ENCODE measurements at places on chromosomes 1 and 21. TPM values are rescaled to one million over a fixed set of nuclear protein-coding genes. Genes with fewer than 3 reads are reported as not detected.

- no peak for DNase-seq
These were observed 457 bp downstream of the TRAPPC3 start for GRCh38 chr1:36148821-36149236.

GRCh38 chr1:174039027-174039426 is 16.9 kb upstream of the RC3H1 start:
- no peak for DNase-seq

DNA sequence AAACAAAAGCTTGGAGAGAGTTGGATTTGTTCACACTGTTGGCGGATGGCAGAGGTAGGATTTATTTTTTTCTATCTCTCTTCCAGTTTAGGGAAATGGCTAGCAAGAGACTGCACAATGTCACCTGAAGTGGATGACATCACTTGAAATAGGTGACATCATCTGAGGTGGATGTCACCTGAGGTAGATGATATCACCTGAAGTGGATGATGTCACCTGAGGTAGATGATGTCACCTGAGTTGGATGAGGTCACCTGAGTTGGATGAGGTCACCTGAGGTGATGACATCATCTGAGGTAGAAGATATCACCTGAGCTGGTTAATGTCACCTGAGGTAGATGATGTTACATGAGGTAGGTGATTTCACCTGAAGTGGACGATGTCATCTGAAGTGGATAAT is 413.4 kb downstream of the DSCAM start:
- no peak for DNase-seq

- DNase-seq, result no peak
These were observed 229.6 kb upstream of the KIAA0040 start for GRCh38 chr1:175422156-175422555.

COL9A2 gene
- total RNA-seq, result 20.2 TPM

GRCh38 chr1:113394043-113394862 is 3.9 kb downstream of the MAGI3 start:
- no peak for DNase-seq

COL11A1 gene
- 0.38 TPM for total RNA-seq

GRCh38 chr1:186873687-186874086 is 44.9 kb downstream of the PLA2G4A start:
- no peak for DNase-seq

DNA sequence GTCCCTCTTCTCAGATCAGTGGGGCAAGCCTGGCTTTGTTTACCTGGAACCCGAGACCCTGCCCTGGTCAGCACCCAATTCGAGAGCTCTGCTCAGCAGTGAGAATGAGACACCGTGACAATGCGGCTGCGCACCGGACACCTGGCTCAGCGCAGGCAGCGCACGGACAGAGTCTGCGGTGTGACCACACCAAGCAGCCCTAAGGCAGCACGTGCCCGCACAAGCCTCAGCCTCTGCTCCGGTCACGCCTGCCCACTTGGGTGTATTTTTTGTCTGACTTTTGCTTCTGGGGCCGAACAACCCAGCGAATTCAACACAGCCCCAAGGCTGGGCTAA is 4.7 kb downstream of the KRTAP10-8 start:
- no peak for DNase-seq

- no peak for DNase-seq
These were observed 141.4 kb downstream of the SMYD3 start for GRCh38 chr1:246365708-246366107.

DNA sequence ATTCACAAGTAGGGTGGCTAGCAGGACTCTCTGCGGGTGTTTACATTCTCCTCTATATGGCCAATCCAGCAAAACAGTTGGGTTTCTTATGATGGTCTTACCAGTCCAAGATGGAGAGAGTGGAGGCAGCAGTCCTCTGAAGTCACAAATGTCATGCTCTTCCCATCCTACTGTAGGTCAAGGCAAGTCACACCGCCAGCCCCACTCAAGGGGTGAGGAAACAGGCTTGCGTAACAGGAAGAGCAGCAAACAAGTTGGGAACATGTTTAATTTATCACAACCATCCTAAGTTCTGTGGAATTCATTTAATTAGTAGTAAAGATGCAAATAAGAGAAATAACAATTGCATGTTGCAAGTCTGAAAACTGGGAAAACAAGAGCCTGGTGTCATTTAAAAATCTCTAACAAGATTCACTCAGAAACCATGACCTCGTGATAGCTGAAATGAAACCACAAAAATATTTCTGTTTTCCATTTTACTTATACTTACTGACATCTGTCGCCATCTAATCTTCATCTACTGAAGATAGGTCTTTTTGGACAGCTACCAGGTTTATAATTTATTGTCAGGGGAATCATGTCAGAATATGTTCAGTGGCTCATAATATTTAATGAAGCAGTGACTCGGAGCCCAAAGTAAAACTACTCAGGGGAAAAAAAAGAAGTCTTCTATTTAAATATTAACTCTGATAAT is 349.1 kb upstream of the FMN2 start:
- no peak for DNase-seq

DNA sequence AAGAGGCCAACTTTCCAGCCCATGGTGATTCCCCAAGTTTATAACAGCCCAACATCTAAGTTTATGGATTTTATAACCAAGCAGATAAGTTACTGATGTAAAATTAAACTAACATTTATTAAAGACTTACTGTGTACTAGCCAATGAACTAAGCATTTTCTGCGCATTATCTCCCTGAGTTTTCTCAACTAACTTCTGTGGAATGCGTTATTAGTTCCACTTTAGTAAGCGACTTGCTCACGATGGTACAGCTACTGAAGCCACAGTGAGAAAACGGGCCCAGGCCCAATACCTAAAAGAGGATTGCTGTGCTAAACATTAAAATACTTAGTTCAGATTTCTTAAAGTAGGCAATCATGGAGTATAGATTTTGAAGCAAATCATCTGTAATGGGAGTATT is 61.0 kb downstream of the ZBTB18 start:
- no peak for DNase-seq

GRCh38 chr1:183908079-183908478 is 103.2 kb downstream of the RGL1 start:
- DNase-seq, result no peak

DNA sequence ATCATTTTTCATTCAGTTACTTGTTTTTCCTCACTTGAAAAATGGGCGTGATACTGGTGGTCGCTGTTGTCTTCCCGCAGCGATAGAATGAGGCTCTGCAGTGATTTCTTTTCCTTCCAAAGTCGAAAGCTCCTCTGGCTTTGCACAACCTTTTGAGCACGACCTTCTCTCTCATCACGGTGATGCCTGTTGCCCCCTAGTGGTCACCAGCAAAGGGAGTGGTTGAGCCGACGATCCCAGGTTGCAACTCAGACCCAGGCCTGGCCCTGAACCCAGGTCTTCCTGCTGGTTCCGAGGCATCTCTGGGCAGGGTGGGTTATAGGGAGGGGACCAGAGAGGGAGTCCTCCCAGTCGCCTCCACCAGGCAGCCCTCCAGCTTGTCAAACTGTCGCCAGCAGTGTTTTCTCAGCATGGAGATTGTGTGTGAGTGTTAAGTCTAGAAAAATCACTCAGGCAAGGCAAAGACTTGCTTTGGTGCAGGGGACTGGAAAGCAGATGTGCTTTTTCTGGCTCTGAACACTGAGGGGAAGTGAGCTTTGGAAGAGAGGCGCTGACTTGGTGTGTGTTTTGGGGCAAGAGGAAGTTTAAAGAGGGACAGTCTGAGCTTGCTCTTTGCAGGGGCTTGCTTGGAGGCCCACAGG is 285.3 kb downstream of the CAMTA1 start:
- no peak for DNase-seq

TMEM63A gene
- 36.2 TPM for total RNA-seq

DNA sequence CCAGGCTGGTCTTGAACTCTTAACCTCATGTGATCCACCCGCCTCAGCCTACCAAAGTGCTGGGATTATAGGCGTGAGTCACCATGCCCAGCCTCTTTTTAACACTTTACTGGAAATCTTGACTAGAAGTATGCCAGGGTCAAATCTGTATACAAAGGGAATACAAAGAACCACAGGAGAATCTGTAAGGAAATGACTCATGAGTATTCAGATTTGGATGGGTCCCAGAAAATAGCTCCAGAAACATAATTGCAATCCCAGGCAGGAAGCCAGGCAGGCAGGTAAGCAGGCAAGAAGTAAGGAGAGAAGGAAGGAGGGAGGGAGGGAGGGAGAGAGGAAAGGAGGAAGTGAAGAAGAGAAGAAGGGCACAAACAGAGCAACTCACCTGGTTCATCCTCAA is 22.8 kb upstream of the TIAM1 start:
- peak; percentile 85 for DNase-seq

- no peak for DNase-seq
These were observed 152.3 kb upstream of the PTBP2 start for GRCh38 chr1:96569288-96569687.

DNA sequence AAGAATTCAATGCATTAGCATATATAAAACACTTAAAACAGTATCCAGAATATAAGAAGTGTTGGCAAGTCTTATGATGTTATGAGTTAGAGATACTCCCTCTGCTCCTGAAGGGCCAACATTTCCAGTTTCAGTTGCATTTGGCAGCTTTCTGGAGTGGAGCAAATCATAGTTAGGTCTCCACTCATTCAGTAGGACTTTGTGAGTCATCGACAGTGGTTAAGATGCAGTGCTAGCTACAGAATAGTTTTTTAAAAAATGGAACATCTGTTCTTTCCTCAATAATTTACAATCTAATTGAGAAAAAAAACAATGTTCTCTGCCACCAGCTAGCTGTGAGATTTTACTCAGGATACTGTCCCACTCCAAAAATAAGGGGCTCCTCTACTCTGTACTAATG is 389.1 kb downstream of the HLX start:
- DNase-seq, result peak; percentile 41

GRCh38 chr1:76256289-76257223 is 182.0 kb downstream of the ST6GALNAC3 start:
- DNase-seq, result no peak

DNA sequence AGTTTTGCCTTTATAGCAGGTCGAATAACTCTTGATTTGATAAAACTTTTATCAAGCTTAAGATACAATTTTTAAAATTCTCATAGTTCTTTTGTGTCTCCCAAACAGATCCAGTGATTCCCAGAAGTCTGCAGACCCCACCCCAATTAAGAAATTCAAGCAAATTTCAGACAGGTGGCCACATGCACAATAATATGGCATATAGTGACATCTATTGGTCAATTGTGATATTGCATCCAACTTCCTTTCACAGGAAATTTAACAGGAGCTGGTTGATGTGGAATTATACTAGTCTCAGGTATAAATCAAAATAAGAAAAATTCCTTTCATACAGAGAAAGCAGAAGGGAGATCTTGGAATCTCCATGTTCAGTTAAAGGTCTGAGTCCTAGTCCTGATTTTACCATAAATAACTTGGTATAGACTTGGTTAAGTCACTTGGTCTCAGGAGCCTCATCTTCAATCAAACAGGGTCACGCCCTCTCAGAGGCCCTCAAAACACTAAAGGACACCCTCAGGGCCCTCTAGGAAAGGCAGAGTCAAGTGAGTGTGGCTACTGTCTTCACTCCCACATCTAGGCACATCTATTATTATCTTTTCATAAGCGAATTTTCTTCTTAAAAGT is 24.1 kb downstream of the PIGM start:
- no peak for DNase-seq

DNA sequence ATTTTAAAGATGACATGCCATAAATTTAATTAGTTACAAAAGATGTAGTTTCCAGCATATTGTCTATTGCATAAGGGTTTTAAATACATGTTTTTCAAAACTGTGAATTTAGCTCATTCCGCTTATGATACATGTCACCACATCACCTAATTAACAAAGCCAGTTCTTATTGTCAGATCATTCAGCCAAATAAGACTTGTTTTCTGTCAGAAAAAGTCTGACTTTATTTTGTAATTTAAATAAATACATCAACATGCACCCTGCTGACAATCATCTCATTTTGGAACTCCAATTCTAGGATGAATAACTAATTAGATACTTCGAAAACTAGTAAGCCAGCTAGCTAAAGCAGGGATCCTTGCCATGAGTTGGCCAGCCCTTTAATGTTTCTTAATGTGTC is 110.9 kb upstream of the APP start:
- no peak for DNase-seq

DNA sequence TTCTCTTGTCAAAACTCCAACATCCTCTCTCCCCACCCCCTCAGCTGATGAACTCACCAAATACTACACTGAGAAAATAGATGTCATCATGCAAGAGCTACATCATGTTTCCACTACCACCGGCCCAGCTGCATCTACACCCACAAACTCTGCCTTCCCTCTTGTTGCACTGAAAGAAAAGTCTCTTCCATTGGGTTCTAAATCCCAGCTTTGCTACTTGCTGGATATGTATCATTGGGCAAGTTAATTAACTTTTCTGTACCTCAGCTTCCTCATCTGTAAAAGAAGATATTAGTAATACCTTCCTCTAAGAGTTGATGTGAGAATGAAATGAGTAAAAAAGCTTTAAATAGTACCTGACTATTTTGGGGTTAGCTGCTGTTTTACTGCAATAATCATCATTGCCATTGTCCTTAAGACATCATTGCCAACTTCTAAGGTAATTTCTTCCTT is 108.6 kb downstream of the OLFML2B start:
- DNase-seq, result no peak

H3-3A gene
- 353 TPM for total RNA-seq

BTBD8 gene
- total RNA-seq, result 3.6 TPM

AMY1A gene
- not detected for total RNA-seq

DNA sequence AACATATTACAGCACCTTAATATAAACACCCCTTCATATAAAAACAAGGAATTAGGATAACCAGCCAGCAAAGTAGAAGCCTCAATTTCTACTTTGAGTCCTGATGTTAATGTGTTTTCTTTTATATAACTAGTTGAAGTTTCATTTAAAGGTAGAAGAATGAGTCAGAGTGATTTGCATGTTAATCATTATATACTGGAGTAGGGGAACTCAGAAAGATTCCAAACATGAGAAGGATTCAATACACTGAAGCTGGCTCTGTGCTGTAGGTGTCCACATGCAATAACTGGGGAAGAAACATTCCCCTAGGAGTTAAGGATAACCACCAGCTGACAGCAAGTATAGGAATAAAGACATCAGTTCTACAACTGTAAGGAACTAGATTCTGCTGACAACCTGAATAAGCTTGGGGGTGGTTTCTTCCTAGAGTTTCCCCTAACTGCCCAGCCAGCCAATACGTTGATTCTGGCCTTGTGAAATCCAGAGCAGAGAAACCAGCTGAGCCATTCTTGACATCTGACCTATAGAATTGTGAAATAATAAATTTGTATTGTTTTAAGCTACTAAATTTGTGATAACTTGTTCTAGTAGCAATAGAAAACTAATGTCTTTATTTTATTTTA is 33.4 kb upstream of the RNPC3 start:
- DNase-seq, result peak; percentile 7

GRCh38 chr1:159122005-159122621 is 45.5 kb upstream of the AIM2 start:
- DNase-seq, result no peak

GOLT1A gene
- 5.0 TPM for total RNA-seq

GRCh38 chr1:208007938-208008342 is 97.0 kb upstream of the CD34 start:
- DNase-seq, result no peak

DNA sequence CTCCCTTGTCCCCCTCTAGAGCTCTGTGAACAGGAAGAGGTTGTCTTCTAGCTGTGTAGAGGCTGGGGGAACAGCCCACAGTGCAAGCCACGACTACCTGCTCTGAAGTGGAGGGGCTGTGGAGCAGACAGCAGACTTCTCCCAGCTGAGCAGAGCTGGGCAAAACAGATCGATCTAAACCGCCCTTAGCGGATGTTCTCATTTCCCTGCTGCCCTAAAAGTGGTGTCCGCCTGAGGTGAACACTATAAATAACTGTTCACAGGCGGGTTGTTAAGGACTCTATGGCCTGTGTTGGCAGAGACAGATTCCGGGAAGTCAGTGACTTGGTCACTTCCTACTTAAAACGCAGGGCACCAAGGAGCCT is 203.2 kb downstream of the RHOU start:
- no peak for DNase-seq

MIA3 gene
- total RNA-seq, result 39.6 TPM
